ENCODE measurements at places on chromosomes 13 and 19. TPM values are rescaled to one million over a fixed set of nuclear protein-coding genes. Genes with fewer than 3 reads are reported as not detected.
A peak's percentile ranks its signal among the peaks of the same experiment; 100 is the strongest.

GRCh38 chr13:24176351-24177101 is 16.0 kb downstream of the SPATA13 start:
- DNase-seq = no peak
- H3K4me1 ChIP-seq = no peaks in the 10 kb centered on the region
- H3K27me3 ChIP-seq = no peaks in the 10 kb centered on the region
- no peak overlapping the region for H3K4me3 ChIP-seq
- no peaks in the 10 kb centered on the region for H3K36me3 ChIP-seq

DNA sequence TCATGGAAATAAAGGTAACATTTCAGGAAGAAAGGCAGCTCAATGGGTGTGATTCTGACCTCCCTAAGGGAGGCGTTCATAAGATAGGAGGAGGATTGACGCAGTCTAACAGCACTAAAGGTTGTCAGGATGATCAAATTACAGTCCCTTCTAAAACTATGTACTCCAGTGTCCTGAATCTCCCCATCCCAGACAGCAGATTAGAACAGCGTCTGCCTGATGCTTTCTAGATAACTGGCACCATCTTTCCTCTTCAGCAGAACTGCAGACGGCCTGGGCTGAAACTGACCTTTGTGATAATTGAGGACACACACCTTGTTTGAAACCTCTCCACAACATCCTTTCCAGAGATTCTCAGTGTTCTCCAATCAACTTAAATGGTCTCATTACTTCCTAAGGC is 25.5 kb upstream of the SACS start:
- H3K4me1 ChIP-seq = peaks cover 24% of the 10 kb centered on the region
- no peaks in the 10 kb centered on the region for H3K36me3 ChIP-seq
- DNase-seq = no peak
- H3K27me3 ChIP-seq = no peaks in the 10 kb centered on the region
- no peak overlapping the region for H3K27ac ChIP-seq
- H3K4me3 ChIP-seq = no peak overlapping the region

DNA sequence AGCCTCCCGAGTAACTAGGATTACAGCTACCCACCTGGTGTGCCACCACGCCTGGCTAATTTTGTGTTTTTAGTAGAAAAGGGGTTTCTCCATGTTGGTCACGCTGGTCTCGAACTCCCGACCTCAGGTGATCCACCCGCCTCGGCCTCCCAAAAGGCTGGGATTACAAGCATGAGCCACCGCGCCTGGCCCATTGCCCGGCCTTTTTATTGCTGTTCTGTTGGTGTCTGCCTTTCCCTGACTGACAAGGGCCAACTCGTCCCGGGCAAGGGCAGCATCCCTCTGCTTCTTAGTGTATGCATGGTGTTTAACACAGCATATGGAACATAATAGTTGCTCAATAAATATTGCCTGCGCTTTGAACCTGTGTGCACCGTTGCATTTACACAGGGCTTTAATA is 6.2 kb upstream of the RETN start:
- H3K4me1 ChIP-seq = no peaks in the 10 kb centered on the region
- no peak for DNase-seq

DNA sequence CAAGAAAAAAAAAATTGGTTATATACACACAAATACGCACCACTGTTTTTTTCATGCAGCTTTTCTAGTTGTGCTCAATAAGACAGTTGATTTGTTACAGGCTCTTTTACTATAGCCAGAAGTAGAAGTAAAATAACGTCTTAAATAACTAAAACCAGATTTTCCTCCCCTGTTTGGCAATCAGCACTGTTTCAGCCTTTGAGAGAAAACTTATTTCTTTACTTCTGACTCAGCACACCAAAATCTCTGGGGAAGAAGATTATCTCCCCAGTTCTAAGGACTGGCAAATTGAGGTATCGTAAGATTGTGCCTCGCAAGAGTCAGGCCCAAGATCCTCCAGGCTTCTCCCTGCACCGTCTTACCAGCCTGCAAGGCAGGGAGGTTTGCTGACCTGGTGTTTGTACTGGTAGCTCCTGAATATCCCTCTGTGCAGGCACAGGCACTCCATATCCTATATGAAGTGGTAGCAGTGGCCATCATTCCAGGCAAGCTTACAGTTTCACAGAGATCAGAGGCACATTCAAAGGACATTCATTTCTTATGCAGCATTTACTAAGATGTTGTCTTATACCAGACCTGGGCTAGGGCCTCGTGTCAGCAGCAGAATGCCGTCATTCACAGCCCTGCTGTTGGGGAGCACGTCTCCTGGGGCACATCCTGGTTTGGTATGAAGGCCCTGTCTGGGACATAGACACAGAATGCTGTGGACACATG is 268.2 kb downstream of the ZNF536 start:
- DNase-seq = no peak
- no peaks in the 10 kb centered on the region for H3K4me1 ChIP-seq
- no peak overlapping the region for H3K27ac ChIP-seq

LRRC63 gene
- total RNA-seq = not detected

GRCh38 chr13:85314686-85315085 is 484.5 kb downstream of the SLITRK6 start:
- DNase-seq = no peak
- no peak overlapping the region for H3K27ac ChIP-seq
- no peaks in the 10 kb centered on the region for H3K36me3 ChIP-seq

MAP2K2 gene
- 71.8 TPM for total RNA-seq

DNA sequence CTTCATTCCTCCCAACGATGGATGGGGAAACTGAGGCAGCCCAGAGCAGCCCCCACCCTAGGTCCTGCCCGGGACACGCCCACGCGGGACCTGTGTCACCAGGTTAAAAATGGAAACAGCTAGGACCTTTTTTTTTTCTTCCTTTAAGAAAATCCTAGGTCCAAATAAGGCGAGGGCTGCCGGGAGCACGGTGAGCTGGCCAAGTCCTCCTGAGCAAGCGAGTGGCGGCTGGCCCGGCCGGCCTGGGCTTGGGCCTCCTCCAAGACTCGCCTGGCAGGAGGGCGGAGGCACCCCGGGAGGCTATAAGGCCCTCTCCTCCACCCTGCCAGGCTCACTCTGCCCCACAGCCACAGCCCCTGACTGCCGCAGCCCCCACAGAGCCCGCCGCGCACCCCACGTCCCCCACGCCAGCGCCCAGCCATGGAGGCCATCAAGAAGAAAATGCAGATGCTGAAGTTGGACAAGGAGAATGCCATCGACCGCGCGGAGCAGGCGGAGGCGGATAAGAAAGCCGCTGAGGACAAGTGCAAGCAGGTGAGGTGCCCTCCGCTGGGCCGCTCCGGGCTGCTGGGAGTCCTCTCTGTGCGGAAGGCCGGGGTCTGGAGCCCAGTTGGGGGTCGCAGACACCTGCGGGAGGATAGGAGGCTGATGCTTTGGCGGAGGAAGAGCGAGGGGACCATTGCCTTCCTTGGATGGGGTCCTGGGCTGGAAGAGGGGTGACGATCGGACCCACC is 8.9 kb upstream of the TPM4 start:
- peaks cover 59% of the 10 kb centered on the region for H3K4me1 ChIP-seq
- peak overlapping the region; percentile 94 for H3K4me3 ChIP-seq
- H3K36me3 ChIP-seq = no peaks in the 10 kb centered on the region
- H3K27me3 ChIP-seq = no peaks in the 10 kb centered on the region
- peak overlapping the region; percentile 98 for H3K27ac ChIP-seq
